ENCODE measurements at places on chromosomes 1 and 21.

- DNase-seq = no peak
Measured at GRCh38 chr1:17155257-17155920, 36.1 kb upstream of the PADI2 start.

DNA sequence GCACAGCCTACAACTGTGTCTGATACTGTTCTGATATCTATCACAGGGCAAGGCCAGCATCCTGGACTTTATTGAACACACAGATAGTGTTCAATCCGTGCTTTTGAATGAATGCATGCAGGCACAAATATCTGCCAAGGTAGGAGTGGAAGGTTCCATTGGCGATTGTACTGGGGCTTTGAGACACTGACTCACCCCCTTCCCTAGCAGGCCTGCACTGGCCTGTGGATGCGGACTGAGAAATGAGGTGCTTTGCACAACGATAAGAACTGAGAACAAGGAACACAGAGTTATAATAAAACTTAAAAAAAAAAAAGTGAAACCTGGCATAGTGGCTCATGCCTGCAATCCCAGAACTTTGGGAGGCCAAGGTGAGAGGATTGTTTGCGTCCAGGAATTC, 62.4 kb upstream of the NGF start:
- DNase-seq = no peak

GRCh38 chr1:114618606-114619005, 37.2 kb upstream of the BCAS2 start:
- DNase-seq = no peak

DNA sequence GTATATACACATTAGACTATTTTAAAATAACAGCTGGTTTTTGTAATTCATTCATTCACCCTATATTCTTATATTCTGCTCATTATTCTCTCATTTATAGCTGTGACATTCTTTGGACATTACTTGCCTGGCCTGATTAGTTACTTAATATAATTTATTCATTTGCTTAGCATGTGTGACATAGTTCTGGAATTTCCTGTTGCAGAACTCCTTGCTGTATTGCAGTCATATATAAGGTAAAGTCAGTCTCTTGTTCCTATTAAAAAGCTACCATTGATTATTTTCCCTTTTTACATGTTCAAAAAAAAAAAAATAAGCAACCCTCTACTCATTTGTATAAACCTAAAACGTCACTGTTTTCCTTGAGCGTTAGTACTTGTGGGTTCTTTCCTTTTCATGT, 23.9 kb downstream of the GNAT2 start:
- no peak for DNase-seq
